WTC11 (cell line): ENCODE measurements at places on chromosomes 6 and 20. TPM values are rescaled to one million over a fixed set of nuclear protein-coding genes. Genes with fewer than 3 reads are reported as not detected.

TFB1M gene
- 40.7 to 43.6 TPM (median 41.8 TPM) in 3 replicates for total RNA-seq

MTRF1L gene
- total RNA-seq = 15.3 to 16.6 TPM (median 15.8 TPM) in 3 replicates

- peaks cover 76% of the 10 kb centered on the region for H3K36me3 ChIP-seq
- H3K4me1 ChIP-seq = no peaks in the 10 kb centered on the region
- no peak for DNase-seq
Observed at GRCh38 chr6:36209606-36210005, 13.1 kb downstream of the BRPF3 start.

- no peaks in the 10 kb centered on the region for H3K27me3 ChIP-seq
- no peak for DNase-seq
- H3K4me3 ChIP-seq = no peak overlapping the region
- peaks cover 11% of the 10 kb centered on the region for H3K4me1 ChIP-seq
- H3K36me3 ChIP-seq = no peaks in the 10 kb centered on the region
Observed at GRCh38 chr6:45470131-45470738, 92.5 kb upstream of the SUPT3H start.

GRCh38 chr6:6596529-6597328, 8.2 kb downstream of the LY86 start:
- DNase-seq = no peak
- no peaks in the 10 kb centered on the region for H3K36me3 ChIP-seq
- H3K27ac ChIP-seq = no peak overlapping the region
- H3K4me1 ChIP-seq = peaks cover 18% of the 10 kb centered on the region
- no peak overlapping the region for H3K4me3 ChIP-seq

GRCh38 chr6:6683969-6684833, 95.7 kb downstream of the LY86 start:
- H3K4me1 ChIP-seq = peaks cover 36% of the 10 kb centered on the region
- H3K27ac ChIP-seq = no peak overlapping the region
- H3K27me3 ChIP-seq = no peaks in the 10 kb centered on the region
- H3K4me3 ChIP-seq = no peak overlapping the region
- DNase-seq = no peak

DNA sequence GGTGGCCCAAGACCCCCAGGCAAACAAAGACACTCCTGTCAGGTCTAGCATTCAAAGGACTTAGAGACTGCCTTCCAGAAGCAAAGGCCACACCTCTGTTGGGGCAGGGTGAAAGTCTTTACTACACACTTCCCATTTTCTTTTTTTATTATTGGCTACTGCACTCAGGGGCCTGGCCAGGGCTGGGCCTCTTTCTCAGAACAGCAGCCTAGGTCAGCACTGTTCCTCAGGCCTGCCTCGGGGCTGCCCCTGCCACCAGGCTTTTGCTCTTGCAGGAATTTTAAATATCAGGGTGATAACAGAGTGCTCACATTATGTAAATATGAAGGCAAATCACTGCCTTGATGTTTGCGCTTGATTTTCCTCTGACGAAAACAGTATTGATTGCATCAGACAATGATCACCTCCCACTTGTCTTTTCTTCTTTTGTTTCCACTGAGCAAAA, 18.5 kb downstream of the GSTA4 start:
- no peak overlapping the region for H3K27ac ChIP-seq
- no peak overlapping the region for H3K4me3 ChIP-seq
- H3K36me3 ChIP-seq = no peaks in the 10 kb centered on the region
- no peaks in the 10 kb centered on the region for H3K27me3 ChIP-seq
- no peak for DNase-seq

DNA sequence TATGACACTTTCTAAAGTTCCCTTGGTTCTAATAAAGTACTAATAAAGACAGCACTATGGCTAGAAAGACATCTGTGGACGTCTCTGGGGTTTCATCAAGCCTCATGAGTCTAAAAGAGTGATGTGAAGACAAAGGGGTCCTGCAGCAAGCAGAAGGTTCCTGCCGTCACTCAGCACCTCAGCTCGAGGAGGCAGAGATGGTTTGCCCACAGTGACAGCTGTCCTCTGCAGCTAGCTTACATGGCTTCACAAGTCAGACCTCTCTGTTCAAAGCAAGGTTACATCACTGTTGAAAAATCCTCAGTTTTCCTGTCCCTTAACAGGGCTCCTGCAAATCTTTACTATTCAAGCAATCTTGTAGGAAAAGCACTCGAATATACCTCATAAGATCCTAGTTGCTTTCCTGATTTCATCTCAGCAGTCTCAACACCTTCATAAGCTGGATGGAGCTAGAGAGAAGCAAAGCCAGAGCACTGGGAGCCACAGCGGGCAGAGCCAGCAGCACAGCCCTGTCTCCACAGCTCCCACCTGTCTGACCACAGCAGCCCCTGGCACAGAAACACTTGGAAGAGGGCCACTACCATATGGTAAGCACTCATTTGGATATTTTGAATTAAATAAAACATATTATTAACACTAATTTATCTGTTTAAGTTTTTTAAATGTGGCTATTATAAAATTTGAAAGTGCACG, 202.3 kb downstream of the GMDS start:
- H3K4me1 ChIP-seq = no peaks in the 10 kb centered on the region
- DNase-seq = no peak
- no peaks in the 10 kb centered on the region for H3K27me3 ChIP-seq
- H3K36me3 ChIP-seq = peaks cover 3% of the 10 kb centered on the region; the same call in 1 of the 2 replicates
- no peak overlapping the region for H3K27ac ChIP-seq
- H3K4me3 ChIP-seq = no peak overlapping the region

GRCh38 chr20:41037179-41037578, 8.6 kb downstream of the TOP1 start:
- peaks cover 71% of the 10 kb centered on the region for H3K4me1 ChIP-seq
- H3K4me3 ChIP-seq = no peak overlapping the region
- H3K36me3 ChIP-seq = peaks cover 26% of the 10 kb centered on the region

HCK gene
- total RNA-seq = 1.2 to 1.4 TPM (median 1.3 TPM) in 3 replicates

DNA sequence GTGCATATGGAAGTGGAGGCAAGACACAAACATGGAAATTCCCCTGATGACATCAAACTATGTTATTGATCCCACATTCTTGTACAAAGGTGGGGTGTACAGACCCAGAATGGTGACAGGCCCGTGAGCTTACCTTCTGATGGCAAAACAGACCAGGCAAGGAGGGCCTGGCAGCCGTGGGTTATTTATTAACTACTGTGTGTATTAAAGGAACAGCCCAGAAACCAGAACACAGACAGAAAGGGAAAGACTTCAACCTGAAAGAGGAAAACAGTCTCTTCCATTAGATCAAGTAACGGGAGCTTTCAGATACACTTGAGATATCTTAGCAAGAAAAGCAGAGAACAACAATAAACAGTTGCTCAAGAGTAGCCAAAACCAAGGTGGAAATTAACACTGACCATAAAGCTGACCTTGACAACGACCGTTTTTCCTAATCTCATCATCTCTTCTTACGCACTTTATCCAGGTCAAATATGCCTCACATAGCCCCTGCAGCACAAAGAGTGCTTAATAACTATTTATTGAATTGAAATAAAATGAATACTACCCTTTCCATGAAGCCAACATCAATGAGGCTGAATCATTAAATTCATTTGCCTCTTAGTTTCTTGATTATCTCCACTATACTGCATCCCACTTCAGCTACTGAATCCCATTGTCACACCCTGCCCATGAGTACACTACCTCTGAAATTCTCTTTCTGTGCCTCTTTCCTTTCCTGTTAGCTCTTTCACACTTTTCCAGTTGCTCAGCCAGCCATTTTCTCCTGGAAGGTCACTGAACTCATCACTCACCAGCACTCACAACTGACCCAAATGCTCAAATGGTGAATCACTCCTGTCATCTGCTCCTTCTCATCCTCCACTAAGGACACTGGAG, 67.4 kb downstream of the MOXD1 start:
- H3K27ac ChIP-seq = no peak overlapping the region
- no peak overlapping the region for H3K4me3 ChIP-seq
- no peaks in the 10 kb centered on the region for H3K36me3 ChIP-seq
- H3K4me1 ChIP-seq = peaks cover 5% of the 10 kb centered on the region

- no peaks in the 10 kb centered on the region for H3K27me3 ChIP-seq
- H3K4me3 ChIP-seq = no peak overlapping the region
- H3K27ac ChIP-seq = no peak overlapping the region
- peaks cover 15% of the 10 kb centered on the region for H3K4me1 ChIP-seq
Observed at GRCh38 chr20:53077373-53078205, 105.4 kb downstream of the TSHZ2 start.

GRM1 gene
- total RNA-seq = 0.37 to 0.46 TPM (median 0.41 TPM) in 3 replicates
